ENCODE measurements at places on chromosomes 16 and 17.

GRCh38 chr17:77951123-77951522, 7.4 kb upstream of the TNRC6C start:
- no peak for DNase-seq

DNA sequence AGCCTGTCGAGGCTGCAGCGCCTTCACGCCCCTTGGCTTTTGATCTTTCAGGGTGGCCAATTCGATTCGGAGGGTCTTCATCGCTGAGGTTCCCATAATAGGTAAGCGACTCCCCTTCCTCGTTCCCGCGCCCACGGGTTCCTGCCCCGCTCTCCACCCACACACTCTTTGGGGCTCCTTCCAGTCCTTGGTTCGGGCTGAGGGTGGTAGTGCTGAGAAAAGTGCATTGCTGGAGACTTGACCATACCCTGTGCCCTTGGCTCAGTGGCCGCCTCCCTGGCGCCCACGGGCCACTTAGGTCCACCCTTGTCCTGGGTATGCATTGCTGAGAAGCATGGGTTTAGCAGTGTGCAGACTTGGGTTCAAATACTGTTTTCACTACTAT, 491 bp downstream of the POLR2C start:
- DNase-seq, result no peak

DNA sequence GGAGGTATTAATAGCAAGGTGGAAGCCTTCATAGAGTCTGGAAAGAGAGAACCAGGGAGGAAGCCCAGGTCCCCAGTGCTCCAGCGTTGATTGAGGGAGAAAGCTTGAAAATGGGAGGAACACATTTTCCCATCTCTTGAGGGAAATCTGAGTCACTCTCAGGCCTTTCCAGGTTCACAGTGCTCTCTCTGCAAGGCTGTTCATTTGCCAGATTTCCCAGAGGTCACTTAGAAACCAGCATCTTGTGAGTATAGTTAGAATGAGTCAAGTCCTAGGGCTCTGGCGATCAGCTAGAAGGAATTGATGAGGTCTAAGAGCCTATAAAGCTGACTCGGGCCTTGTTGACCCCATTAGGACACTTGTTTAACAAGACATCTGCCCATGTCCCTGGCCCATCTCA, 17.7 kb upstream of the ZNF594 start:
- DNase-seq, result no peak

GRCh38 chr17:2898255-2898926, 102.2 kb downstream of the RAP1GAP2 start:
- DNase-seq, result no peak

- DNase-seq, result no peak
Measured at GRCh38 chr16:53370827-53371226, 63.4 kb upstream of the RBL2 start.

DNA sequence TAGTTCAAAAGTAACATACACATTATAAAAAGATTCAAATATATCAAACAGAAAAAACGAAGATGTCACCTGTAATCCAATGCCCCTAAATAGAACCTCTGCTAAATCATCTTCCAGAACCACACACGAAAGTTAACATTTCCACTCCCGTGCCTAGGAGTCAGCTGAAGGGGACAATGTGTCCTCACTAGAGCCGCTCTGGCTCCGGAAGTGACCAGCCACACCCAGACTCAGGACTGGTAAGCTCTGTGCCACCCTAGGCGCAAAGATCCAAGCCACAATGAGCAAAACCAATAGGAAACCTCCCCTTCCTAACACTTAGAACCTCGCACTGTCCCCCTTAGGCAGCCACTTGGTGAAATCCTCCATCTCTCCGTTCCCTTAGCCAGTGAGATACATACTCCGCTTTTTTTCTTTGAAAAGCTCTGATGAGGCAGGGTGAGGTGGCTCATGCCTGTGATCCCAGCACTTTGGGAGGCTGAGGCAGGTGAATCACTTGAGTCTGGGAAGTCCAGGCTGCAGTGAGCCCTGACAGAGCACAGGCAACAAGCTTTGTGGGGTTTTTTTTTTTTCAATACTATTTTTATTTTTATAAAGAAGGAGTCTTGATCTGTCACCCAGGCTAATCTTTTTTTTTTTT, 11.8 kb downstream of the CTRB1 start:
- DNase-seq, result no peak

DNA sequence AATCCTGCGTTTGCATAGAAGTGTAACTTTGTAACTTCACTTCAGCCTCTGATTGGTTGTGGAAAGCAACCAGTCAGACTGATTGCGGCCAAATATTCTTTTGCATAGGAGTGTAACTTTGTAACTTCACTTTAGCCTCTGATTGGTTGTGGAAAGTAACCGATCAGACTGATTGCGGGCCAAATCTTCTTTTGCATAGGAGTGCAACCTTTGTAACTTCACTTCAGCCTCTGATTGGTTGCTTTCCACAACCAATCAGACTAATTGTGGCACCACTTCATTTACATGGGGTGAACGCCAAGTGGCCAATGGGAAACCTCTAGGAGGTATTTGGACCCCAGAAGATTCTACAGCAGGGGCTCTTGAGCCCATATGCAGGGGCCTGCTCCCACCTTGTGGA, 1.8 kb upstream of the TMEM98 start:
- no peak for DNase-seq
